Epithelial cell of prostate (primary cell): ENCODE measurements at places on chromosomes 4 and X.

DNA sequence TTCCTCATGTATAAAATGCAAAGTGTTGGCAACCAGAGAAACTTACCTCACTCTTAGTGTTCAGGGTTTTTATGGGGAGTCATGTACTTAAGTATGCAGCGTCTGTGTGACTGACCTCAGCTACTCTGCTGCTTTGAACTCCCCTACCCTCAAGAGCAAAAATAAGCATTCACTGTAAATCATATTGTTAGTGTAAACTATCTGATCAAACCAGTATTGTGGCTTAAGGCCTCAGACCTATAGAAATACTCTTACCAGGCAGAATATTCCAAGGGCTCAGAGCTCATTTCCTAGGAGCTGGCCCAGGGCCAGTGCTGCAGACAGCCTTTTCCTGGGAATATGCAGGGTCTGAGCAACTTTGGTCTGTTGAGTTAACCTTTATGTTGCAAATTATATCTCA, 453.1 kb downstream of the CCSER1 start:
- DNase-seq, result no peak

DNA sequence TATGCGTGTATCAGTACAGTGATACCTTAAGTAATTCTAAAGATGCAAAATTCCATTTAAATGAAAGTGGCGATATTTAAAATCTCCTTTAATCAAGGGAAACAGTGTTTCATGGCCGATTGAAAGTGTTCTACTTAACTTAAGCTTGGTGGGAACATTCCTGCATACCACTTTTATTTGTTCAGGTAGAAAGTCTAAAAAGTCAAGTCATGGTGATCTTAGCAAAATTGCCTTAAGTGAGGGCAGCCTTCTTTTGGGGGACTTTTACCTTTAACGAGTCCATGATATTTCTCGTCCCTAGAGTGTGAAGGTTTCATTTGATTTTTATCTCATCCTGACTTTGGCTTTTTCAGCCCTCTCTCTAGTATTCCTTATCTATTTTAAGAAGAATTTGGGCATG, 149.2 kb downstream of the KDM6A start:
- DNase-seq, result no peak

GRCh38 chr4:80803337-80803736, 227.2 kb upstream of the BMP3 start:
- no peak for DNase-seq

DNA sequence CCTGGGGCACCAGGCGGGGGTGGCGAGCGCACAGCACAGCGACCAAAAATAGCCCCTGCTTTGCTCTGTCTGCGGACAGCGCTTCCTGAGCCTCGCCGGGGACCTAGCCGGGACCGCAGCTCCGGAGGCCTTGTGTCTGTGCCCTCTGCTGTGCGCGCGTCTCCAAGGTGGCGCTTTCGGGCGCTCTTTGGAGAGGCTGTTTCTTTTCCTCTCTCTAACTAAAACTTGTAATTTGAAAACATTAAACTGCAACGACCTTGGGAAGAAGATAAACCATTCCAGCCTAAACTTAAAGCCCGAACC, 3.4 kb downstream of the ARX start:
- no peak for DNase-seq

- peak; percentile 79 for DNase-seq
These were observed 134.2 kb upstream of the SH3RF1 start for GRCh38 chr4:169404960-169405359.

DNA sequence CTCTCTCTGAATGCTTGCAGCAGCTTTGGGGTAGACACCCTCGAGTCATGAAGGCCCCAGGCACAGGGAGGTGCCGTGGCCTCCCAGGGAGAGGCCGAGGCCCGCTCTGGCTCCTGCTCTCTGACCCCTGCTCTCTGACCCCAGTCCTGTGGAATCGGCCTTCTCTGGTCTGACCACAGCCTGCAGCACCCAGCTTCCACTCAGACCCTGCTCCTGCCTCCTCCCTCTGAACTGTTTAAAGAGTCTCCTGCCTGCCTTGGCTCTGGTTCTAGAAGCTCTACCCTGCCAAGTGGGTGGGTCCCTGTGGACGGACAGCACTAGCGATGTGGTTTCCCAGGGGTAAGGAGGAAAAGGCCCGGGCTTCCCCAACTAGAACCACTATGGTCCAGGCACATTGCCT, 78.2 kb upstream of the TMEM150C start:
- no peak for DNase-seq

DNA sequence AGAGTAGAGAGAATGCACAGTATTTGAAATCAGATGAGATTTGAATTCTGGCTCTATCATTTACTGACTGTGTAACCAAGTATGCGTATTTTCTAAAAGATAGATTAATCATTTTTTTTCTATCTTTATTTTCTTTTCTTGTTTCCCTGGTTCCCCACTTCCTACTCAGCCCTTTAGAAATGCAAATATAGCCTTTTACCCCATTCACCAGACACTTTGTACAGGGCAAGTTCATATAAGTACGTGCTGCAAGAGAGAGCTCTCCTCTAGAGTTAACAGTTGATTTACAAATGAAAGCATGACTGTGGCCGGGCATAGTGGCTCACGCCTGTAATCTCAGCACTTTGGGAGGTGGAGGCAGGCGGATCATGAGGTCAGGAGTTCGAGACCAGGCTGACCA, 17.8 kb upstream of the TDO2 start:
- DNase-seq, result no peak

DNA sequence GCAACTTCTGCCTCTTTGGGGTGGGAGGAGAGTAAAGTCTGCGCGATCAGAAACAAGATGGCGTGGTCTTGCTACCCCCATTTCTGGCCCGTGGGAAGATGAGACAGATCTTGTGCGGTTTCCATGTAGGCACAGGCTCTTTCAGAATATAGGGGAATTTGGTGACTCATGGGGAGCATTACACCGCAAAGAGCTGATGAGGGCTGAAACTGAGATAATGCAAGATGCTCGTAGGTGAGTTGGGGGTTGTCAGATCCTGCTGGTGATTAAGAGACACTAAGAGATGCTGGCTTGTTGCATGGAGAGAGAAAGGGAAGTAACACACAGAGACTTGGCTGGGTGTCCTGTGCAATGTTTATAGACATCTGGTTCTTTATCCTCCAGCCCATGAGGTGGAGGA, 1.5 kb downstream of the EVC start:
- DNase-seq, result peak; percentile 12

DNA sequence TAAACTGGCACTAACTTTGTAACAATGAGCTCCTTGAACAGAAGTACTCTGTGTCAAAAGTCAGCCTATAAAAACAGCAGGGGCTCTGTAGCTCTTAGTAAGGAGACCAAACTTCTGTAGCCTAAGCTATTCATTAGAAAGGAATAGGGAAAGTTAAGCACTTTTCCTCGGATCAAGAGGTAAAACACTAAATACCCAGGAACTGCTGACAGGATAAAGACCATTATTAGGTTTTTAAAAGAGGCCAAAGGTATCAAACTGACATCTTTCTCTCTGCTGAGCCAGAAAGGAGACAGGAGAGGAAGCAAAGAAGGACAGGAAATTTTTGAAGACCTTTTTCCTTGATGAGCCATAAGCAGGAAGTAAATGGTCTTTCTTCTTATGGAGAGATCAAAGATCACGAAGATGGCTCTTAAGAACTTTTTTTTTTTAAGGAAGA, 31.9 kb downstream of the ANAPC10 start:
- no peak for DNase-seq

DNA sequence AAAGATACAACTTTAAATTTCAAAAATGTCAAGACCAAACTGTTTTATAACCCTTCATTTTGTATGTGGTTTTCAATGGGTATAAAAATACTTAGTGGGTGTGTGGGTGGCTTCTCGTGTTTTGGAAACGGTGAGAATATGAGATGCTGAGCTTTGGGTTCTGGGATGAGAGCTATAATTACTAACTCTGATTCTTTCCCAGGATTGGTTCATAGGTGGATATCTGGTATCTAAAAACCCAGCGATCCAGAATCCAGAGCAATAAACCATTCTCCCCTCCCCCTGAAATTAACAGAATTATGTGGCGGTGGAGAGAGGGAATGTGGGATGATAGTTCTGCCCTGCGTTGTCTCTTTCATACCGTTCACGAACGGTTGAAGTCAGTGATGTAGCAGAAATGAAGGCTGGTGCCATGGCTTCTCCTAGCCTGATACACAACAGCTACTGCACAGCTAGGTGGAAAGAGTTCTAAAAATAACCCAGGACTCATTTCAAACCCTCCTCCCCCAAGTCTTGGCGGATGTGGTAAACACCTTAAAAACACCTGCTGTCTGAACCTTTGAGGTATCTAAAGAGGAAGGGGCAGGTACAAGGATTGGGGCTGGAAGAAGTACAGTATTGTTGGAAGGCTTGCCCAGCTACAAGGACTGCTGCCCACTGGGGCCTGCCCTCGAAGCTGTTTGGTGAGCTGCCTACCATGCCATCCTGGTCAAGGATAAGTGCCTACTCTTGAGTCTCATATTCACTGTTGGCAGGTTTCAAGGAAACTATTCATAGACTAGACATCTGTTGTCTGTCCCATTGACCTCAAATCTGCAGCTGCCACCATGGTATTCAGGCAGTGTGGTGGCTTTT, 44.5 kb downstream of the SEPTIN11 start:
- DNase-seq, result no peak

DNA sequence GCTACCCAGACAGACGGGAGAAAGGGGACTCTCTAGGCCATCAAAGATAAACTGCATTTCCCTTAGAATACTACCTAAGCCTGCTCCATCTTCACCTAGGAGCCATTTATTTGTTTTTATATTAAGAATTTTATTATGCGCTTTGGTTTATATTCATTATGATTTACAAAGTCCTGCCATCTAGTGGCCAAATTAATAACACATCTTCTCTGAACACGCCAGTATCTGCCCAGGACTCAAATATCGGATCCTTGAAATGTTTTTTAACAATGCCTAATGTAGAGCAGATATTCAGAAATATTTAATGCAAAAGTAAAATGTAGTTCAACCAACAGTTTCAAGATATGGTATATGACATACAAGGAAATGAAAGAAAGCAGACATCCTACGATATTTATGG, 20.8 kb upstream of the PRPS2 start:
- DNase-seq, result no peak

DNA sequence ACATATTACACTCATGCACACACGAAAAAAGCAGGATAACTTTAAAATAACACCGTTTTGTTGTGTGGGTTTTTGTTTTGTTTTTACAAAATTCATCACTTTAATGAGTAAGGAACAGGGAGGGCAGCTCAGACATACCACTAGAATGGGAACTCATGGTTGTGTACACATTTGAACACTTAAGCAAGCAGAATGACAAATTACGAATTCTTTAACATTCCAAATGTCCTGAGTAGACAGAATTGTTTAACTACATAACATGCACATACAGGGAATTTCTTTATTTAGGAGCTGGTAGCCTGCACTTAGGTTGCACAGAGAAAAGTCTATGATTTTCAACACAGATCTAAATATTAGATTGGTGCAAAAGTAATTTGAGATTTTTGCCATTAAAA, 96.4 kb downstream of the ATP8A1 start:
- no peak for DNase-seq

- no peak for DNase-seq
These were observed 40.5 kb upstream of the NKX1-1 start for GRCh38 chr4:1446502-1447386.

DNA sequence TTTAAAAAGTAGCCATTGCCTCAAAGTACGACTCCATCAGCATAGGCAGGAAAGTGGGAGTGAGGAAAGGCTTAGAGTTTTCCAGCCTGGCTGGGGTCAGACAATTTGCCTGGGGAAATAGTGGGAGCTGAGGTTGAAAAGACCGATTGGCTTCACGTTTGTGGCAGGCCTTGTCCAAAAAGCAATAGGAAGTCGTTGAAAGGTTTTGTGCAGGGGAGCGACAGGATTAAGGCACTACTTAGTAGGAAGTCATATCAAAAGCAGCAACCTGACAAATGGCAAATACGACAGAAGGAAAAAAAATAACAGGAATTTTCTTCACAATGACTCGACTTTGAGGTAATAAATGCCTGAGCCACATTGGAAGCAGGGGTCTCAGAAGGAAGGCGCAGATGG, 691 bp upstream of the EREG start:
- no peak for DNase-seq

GRCh38 chr4:139919004-139919403, 235.0 kb downstream of the MAML3 start:
- DNase-seq, result no peak

DNA sequence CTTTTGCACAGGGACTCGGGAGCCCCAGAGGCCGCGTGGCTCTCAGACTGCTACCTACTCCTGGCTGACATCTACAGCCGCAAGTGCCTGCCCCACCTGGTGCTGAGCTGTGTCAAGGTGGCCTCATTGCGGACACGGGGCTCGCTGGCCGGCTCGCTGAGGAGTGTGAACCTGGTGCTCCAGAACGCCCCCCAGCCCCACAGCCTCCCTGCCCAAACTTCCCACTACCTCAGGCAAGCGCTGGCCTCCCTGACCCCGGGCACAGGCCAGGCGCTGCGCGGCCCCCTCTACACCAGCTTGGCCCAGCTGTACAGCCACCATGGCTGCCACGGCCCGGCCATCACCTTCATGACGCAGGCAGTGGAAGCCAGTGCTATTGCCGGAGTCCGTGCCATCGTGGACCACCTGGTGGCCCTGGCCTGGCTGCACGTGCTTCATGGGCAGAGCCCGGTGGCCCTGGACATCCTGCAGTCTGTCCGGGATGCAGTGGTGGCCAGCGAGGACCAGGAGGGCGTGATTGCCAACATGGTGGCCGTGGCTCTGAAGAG, 28.8 kb downstream of the SH3TC1 start:
- DNase-seq, result no peak

DNA sequence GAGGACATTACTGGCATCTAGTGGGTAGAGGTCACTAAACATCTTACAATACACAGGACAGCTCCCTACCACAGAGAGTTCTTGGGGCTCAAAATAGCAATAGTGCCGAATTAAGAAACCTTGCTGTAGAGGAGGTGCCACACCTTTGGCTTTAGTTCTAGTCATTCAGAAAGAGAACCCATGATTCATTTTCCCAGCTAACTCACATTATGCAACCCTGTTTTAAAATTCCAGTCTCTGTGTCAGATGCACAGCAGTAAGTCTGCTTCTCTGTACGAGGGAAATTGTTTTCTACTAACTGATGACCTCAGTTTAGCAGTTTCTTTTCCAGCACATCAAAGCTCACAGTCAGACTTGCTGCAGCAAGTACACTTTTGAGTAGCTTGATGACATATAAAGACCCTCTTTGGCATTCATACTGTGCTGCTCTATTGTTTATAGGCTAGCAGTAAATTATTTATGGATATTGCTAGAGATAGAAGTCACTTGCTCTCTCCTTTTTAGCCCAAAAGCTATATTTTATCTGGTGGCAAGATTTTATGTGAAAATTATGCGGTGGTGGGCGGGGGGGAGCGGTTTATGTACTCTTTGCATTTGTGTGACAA, 487.8 kb upstream of the MAGEB18 start:
- DNase-seq, result peak; percentile 0

DNA sequence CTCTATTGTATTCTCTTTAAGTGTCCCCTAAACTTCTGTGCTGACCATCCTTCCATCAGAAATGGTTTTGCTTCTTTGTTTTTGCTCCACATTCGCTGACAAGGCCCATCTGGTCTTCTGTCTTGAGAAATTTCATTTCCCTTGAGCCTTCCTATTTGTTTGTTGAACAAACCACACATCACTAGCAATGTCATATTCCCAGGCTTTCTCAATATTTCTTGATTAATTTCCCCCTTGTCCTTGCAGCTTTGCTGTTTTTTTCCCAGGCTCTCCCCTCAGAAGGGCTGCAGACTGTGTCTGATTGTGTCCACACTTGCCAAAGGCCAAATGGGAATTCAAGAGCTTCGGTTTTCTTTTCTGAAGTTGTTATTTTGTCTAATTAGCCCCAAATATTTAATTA, 158.9 kb downstream of the MID1IP1 start:
- DNase-seq, result no peak
